ENCODE measurements at places on chromosomes 7 and 10. TPM values are rescaled to one million over a fixed set of nuclear protein-coding genes. Genes with fewer than 3 reads are reported as not detected.

EN2 gene
- not detected for total RNA-seq

LIPN gene
- not detected for total RNA-seq

SPAM1 gene
- not detected for total RNA-seq

LIPM gene
- not detected for total RNA-seq

LRRC18 gene
- not detected for total RNA-seq

ACSM6 gene
- not detected for total RNA-seq

RET gene
- total RNA-seq: 0.31 TPM

DNA sequence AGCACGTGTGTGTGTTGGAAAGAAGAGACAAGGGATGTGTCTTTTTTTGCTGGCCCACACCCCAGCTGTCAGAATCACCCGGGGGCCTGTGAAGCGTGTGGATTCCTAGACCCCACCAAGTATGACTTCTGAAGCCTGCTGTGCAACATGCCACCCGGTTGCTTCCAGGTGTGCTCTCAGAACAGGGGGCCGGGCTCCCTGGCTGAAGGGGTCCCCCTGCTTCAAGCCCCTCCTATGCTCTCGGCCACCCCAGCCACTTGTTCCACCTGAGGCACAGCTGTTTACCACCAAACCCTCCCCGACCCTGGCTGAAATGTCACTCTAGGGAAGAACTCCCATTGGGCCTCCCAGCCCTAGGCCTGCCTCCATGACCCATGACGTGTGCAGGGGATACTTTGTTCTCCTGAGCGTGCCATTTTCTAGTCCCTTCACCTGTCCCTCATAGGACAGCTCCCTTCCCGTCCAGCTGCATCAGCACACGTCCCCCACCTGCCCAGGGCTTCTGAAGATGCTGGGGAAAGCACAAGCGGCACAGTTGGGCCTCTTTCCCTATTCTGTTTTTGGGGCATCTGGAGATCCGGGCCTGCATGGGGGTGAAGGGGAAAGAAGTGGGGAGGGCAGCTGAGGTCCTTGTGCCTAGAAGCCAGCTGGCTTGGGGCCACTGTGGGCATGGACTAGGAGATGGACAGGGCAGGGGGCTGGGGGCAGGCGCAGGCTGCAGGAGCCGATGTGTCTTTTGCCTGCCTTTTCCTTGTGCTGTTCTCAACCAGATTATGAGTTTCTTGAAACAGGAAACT lies 33.3 kb downstream of the CRHR2 start:
- no peak for DNase-seq

- no peak for DNase-seq
These were observed 650.4 kb upstream of the CELF2 start for GRCh38 chr10:10367264-10367663.

GRCh38 chr10:33859319-33860022 lies 525.0 kb upstream of the NRP1 start:
- DNase-seq: no peak

DNA sequence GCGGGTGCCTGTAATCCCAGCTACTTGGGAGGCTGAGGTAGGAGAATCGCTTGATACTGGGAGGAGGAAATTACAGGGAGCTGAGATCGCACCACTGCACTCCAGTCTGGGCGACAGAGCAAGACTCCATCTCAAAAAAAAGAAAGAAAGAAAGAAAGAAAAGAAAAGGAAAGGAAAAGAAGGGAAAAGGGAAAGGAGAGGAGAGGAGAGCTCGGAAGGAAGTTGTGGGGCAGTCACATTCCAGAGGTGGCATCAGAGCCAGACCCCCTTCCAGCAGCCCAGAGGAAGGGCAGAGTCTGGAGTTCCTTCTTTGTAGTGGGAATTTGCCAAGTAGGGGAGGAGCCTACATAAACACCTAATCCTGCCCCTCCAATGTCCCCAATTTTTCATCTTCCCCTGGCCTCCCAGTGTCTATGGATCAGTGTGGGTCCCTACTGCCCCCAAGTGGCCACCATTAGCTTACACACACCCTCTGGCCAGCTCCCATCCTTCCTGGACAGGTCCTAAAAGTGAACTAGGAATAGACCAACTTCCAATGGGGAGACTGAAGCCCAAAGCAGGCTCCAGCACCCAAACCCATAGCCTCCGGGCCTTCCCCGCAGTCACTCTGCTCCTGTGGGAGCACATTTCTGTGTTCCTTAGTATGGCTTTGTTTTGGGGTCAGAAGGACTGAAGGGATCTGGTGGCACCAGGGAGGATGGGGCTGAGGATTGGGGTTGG lies 39.6 kb upstream of the HSPB1 start:
- DNase-seq: no peak

DNA sequence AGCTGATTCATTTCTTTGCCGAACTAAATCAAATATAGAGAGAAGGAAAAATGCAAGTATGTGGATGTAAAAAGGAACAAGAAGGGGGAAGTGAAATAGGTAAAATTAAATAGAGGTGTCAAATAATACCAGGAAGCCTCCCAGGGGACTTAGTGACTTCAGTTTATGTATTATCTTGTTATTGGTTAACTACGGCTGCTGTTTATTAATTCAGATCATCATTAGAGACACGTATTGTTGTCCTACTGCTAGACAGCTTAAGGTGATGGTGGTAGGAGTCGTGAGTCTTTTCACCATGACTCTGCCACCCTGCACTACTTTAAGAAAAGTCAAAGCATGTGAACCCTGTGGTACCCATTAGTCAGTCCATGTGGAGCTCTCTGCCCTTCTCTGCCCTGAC lies 289.1 kb downstream of the PRKG1 start:
- DNase-seq: no peak

DNA sequence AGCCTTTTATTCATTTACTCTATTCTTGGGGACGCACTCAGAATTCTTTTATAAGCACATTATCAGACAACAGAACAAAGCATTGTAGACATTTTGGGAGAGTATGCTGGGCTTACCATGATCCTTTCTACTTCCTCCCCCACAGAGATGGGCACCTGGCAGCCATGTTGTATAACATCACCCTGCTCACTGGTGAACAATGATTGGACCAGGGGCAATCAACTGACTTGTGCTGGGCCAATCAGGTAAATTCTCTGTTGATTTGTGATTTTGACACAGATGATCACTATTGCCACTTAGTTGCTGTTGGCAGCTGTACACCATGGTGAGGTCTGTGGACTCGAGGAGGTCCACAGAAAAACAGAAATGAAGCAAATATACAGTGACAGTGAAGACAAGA lies 43.7 kb downstream of the WNT2 start:
- no peak for DNase-seq

GRCh38 chr7:150382123-150382843 lies 3.2 kb downstream of the ZNF775 start:
- DNase-seq: no peak

DNA sequence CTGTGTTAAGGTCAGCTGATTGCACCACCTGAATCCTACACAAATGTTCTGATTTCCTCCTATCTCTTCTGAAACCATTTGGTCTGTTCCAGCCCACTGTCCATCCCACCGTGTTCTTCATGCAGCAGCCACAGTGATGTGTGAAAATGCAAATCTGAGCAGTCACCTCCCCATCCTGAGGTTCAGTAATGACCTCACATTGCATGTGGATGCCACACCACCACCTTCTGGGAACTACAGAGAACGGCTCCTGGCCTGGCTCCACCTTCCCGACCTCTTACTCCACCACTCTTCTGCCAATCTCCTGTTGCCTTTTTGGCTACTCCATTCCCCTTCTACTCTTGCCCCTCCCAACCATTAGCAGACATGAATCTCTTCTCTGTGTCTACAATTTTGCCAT lies 244.4 kb downstream of the TNS3 start:
- DNase-seq: no peak

- peak; percentile 26 for DNase-seq
These were observed 51.5 kb downstream of the FAM107B start for GRCh38 chr10:14723052-14723689.

DNA sequence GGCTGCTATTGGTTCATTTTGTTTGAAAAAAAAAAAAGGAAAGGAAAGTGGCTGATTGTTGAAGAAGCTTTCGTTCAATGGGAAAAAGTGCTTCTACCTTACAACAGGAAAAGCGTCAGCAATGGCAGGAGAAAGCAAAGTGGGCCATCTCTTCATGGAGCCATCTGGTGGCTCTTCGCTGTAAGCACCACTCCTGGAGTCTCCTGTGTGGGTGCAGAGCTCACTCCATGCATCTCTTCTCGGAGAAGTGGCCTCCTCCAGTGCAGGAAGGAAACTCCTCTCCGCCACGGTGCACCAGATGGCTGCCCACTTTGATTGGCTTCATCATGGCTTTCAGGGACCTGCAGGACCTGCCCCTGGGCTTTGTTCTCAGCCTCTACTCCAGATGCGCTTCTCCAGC lies 250.9 kb downstream of the PTEN start:
- DNase-seq: no peak

GRCh38 chr10:77371421-77371820 lies 266.2 kb downstream of the KCNMA1 start:
- DNase-seq: no peak

DNA sequence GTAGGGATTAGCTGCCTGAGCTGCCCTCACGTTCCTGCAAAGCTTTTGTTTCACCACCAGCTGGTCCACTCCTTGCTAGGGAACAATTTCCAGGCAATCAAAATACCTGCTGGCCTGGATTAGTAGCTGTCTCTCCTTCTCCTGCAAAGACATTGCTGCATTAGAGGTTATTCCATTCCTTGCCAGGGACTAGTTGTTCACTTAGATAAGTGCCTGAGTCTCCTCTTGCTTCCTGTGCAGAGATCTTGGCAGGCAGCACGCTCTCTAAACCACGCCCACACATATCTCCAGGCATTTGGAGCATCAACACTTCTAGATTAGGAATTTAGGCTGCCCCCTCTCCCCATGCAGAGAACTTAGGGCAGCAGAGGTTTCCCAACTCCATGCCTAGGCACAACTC lies 150.4 kb upstream of the SMIM30 start:
- DNase-seq: no peak

GRCh38 chr7:106072715-106073091 lies 39.4 kb downstream of the SYPL1 start:
- DNase-seq: no peak
